Fibroblast of villous mesenchyme (primary cell): ENCODE measurements at places on chromosomes 11 and 22. TPM values are rescaled to one million over a fixed set of nuclear protein-coding genes. Genes with fewer than 3 reads are reported as not detected.

GRCh38 chr22:42287174-42287890 lies 16.9 kb upstream of the TCF20 start:
- DNase-seq, result no peak

- peak; percentile 51 for DNase-seq
Observed at GRCh38 chr11:118612378-118612777, 5.0 kb downstream of the PHLDB1 start.

DNA sequence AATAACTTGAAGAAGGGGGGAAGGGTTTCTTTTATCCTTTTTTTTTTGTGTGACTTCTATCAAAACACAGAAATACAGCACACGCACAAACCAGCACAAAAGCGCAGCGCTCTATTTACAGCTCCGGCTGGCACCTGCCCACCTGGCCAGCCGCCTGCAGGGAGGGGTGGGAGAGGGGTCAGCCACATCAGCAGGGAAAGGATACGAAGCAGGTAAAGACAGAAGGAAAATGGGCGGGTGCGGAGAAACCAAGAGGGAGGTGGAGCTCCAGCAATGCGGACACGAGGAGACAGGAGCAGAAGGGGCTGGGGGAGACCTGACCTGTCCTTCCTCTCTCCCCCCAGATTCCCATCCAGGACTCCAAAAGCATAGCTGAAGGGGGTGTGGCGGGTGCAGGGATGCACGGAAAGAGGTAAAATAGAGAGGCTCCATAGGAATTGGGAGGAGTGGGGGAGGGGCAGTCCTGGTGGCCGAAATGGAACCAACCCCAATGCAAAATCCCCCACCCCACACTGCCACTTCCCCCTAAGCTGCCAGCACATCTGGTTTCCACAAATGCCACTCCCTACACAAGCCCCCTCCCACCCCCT lies 14.1 kb downstream of the CXCR5 start:
- no peak for DNase-seq

DNA sequence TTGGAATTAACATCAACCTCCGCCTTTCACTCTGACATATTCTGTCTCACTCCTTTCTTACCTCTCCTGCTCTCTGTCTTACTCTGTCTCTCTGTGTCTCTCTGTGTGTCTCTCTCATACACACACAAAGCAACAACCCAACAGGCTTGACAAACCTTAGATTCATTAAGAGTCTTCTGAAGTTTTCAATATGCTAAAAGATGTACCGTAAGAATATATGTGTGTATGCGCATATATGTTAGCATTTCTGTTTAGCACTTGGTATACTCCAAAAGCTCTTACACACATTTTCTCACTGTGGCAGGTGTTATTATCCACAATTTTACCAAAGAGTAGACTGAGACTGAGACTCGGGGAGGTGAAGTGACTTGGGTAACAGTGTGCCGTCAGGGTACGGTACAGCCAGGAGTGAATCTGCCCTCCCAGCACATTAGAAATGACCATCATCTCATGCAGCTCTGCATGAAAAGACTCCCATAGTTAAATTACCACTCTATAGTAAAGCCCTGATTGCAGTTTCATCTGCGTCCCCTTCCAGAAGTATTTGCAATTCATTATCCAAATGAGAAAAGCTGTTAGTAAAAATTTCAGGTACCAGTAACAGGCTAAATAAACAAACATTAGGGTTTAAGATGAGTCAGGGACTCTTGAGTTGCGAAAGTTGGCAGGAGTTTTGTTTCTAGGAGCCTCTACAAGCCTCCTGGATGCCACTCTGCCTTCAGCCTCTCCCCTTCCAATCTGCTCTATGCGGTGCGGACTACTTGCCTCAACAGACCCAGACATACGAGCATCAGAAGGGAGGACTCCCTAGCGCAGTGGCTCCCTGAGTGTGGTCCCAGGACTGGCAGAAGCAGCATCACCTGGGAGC lies 195.2 kb upstream of the TMEM45B start:
- no peak for DNase-seq

- DNase-seq, result no peak
Observed at GRCh38 chr11:33892906-33893594, 1.2 kb upstream of the LMO2 start.

- DNase-seq, result no peak
Observed at GRCh38 chr11:12865863-12866595, 143.1 kb upstream of the RASSF10 start.

Gene ESAM
- total RNA-seq, result 0.43 and 0.97 TPM in 2 replicates

Gene WT1
- total RNA-seq, result 5.8 and 16.4 TPM in 2 replicates

Gene LRRC32
- total RNA-seq, result 12.1 and 25.8 TPM in 2 replicates
